ENCODE measurements at places on chromosomes 5 and 9.

GRCh38 chr9:127390563-127390962, 6.4 kb upstream of the SLC2A8 start:
- DNase-seq = no peak

- peak; percentile 22 for DNase-seq
These were observed 8.8 kb upstream of the IGFBPL1 start for GRCh38 chr9:38432922-38433510.

DNA sequence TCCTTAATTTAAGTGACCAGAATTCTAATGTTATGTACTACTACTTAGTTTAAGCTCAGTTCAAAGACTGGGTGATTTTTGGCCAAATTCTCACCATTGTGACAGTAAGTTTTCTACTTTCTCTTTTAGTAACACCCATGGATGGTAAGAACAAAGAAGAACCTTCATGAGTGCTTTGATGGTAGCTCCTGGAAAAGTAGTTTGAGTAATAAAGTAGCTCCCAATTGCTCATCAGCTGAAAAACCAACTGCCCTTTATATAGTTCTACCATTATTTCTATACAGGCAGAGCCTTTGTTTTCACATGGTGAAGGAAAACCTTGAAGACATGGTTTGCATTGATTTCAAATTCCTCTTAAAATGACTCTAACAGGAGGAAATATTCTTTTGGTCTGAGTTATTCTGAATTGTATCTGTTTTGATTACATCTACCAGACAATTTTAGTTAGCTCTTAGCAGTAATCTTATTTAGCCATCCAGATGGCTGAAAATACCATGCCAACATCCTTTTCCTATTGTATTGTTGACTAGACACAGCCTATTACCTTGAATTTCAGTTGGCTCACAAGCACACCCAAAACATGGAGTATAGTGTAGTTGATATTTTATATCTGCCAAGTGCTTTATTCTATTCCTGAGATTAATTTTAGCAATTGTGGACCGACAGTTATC, 23.7 kb upstream of the STARD4 start:
- no peak for DNase-seq

GRCh38 chr9:111851553-111851952, 45.1 kb upstream of the UGCG start:
- DNase-seq = no peak

- DNase-seq = no peak
These were observed 493.1 kb upstream of the DMAC1 start for GRCh38 chr9:8292657-8293056.

DNA sequence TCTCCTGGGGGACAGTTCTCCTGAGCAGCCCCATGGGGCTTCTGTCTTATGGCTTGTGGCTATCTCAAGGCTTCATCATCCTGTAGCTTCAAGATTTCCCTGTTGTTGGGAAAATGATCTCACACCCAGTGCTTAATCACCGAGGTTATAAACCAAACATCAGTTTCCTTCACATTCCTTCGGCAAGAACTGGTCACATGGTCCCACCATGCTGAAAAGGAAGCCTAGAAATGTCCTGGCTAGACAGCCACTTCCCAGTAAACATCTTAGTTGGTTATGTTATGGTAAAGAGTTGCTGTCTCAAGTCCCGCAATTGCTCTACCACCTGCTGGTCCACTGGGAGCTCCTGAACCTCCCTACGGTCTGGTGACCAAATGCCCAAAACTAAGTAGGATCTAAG, 66.0 kb downstream of the RAB3C start:
- DNase-seq = no peak

- DNase-seq = no peak
These were observed 47.7 kb downstream of the TMEM38B start for GRCh38 chr9:105742088-105742487.

DNA sequence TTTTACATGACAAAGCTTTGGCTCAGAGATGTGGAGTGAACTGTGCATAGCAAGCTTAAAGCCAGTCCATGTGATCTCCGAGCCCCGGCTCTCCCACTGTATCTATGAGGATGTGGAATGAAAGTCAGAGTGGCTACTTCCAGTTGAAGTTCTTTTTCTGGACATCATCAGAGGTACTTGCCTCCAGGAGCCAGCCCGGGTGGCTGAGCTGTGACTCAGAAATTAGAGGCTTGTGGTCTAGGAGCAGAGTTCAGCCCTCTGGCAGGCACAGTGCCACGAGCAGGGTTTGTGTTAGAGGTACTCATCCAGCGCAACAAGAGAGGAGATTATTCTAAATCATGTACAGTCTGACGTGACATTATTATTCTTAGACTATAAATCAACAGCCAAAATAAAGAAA, 322.5 kb downstream of the CDK5RAP2 start:
- DNase-seq = no peak

- DNase-seq = no peak
These were observed 111.0 kb downstream of the KLHL3 start for GRCh38 chr5:137624786-137625349.

- DNase-seq = no peak
These were observed 2.5 kb downstream of the IRX2 start for GRCh38 chr5:2748861-2749513.

All from germinal center (tissue), 1 donor.